ENCODE measurements at places on chromosomes 7 and 10.

DNA sequence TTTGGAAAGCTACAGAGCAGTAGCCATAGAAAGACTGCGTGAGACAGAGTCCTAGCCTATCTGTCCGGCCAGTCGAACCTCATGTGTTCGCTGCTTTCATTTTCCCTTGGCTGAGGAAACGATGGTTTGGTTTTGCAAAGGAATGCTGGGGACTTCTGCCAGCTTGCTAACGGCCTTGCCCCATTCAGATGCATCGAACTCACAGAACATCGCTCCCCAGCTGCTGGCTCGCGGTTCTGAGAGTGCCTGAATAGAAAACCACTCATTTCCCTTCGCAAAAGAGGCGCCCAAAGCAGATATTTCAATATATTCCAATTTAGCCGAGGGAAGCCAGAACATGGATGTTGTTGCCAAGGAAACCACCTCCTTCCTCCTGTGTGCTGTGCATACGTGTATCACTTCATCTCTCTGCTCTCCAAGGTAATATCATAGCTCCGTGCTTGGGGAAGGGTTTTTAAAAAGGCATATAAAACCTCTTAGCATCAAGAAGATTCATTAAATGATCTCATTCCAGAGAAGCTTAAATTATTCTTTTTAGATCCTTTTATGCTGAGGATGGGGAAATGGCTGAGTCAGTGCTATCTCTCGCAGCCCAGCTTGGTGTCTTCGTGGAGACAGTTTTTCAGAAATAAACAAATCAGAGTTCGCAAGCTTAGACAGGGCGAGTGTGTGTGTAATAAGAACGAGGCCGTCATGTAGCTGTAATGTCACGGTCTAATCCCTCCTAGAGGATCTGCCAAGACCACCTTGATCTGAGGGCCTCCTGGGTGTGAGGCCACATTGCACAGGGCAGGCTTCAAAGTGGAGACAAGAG, 215.2 kb downstream of the RPS24 start:
- no peak for DNase-seq
- H3K4me1 ChIP-seq: no peaks in the 10 kb centered on the region
- peak overlapping the region; percentile 36 for H3K27ac ChIP-seq
- no peaks in the 10 kb centered on the region for H3K27me3 ChIP-seq
- peak overlapping the region; percentile 14 for H3K4me3 ChIP-seq

GRCh38 chr7:157951300-157952049, 614.7 kb downstream of the DNAJB6 start:
- no peaks in the 10 kb centered on the region for H3K4me1 ChIP-seq
- H3K4me3 ChIP-seq: no peak overlapping the region
- no peaks in the 10 kb centered on the region for H3K27me3 ChIP-seq
- DNase-seq: no peak

- DNase-seq: no peak
- H3K4me1 ChIP-seq: no peaks in the 10 kb centered on the region
- no peaks in the 10 kb centered on the region for H3K27me3 ChIP-seq
- no peaks in the 10 kb centered on the region for H3K36me3 ChIP-seq
These were observed 226.4 kb downstream of the MAGI2 start for GRCh38 chr7:79227044-79227443.

GRCh38 chr7:33794959-33795358, 110.4 kb upstream of the BMPER start:
- no peaks in the 10 kb centered on the region for H3K27me3 ChIP-seq
- no peak overlapping the region for H3K4me3 ChIP-seq
- no peak for DNase-seq
- H3K36me3 ChIP-seq: no peaks in the 10 kb centered on the region

DNA sequence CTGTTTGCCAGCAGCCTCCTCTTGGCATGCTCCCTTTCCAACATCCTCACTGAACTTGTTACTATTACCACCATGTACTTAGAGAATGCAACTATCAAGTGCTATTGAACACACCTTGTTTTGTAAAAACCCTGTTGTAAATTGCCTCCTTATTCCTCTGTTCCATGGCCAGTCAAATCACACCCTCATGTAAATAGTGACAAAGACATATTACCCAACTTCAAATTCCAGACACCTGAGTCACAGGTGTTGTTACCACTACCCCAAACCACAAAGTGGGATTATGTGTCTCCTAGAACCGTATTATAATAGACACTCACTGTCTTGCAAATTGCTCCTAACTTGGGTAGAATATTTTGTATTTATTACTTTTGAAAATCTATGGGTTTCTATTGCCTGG, 263.2 kb upstream of the C7orf33 start:
- no peaks in the 10 kb centered on the region for H3K36me3 ChIP-seq
- H3K4me1 ChIP-seq: no peaks in the 10 kb centered on the region
- H3K27ac ChIP-seq: no peak overlapping the region
- no peaks in the 10 kb centered on the region for H3K27me3 ChIP-seq

DNA sequence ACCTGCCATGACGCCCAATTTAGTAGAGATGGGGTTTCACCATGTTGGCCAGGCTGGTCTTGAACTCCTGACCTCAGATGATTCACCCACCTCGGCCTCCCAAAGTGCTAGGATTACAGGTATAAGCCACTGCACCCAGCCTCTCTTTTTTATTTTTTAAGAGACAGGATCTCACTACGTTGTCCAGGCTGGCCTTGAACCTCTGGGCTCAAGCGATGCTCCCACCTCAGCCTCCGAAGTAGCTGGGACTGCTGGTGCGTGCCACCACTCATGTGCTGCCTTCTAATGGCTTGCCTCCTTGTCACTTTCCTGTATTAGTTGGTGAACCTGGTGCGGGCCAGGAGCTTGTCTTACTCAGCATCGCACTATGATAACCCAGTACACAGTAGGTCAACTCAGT, 27.0 kb downstream of the KLRG2 start:
- H3K36me3 ChIP-seq: no peaks in the 10 kb centered on the region
- no peak for DNase-seq
- no peak overlapping the region for H3K27ac ChIP-seq
- H3K4me1 ChIP-seq: no peaks in the 10 kb centered on the region
- no peak overlapping the region for H3K4me3 ChIP-seq
- H3K27me3 ChIP-seq: no peaks in the 10 kb centered on the region

DNA sequence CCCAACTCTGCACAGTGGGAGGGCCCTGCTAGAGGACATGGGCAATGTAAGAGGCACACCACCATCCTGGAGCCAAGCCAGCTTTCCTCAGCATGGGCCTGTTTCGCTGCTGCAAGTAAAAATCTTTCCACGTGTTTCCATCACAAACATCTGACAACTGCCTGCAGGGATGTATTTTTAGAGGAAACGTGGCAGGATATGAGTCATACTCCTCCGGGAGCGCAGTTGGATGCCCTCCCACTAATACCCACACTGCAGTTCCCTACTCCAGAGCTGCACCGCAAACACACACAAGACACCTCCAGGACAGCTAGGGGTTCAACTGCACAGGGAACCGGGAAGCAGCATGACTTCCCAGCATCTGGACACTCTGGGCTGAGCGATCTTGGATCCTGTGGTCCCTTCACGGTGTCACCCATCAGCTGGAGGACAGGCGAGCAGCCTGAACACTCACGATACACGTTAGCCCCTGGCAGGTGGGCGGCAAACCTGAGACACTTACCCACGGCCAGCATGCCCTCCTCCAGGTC, 26.1 kb downstream of the PLAC9 start:
- H3K4me1 ChIP-seq: peaks cover 19% of the 10 kb centered on the region
- H3K4me3 ChIP-seq: no peak overlapping the region
- H3K36me3 ChIP-seq: peaks cover 100% of the 10 kb centered on the region
- no peak for DNase-seq
- H3K27ac ChIP-seq: peak overlapping the region; percentile 67
